ENCODE measurements at places on chromosomes 5 and 9.
A peak's percentile ranks its signal among the peaks of the same experiment; 100 is the strongest.

DNA sequence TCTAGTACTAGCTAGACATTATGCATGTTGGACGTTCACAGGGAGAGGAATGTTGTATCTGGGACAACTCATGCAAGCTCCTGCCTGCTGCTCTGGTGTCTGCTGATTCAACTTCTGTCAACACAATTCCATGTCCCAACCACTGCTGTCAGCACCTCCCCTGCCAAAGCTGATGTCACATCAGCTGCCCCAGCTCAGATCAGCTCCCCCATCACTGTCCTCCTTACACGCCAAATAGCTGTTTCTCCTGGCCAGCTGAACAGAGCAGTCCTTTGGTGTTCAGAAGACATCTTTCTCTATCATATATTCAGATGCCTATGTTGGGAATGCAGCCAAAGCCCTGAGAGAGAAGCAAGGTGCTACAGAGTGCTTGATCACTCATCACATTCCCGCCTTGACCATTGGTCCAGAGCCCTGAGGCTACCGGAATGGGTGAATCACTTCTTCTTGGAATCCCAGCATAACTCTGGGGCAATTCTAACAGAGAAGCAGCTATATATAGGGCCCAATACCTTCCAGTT lies 223.3 kb downstream of the SEC61B start:
- peaks cover 2% of the 10 kb centered on the region for H3K36me3 ChIP-seq
- H3K27ac ChIP-seq = no peak overlapping the region
- no peak overlapping the region for H3K4me3 ChIP-seq
- peaks cover 41% of the 10 kb centered on the region for H3K27me3 ChIP-seq
- H3K4me1 ChIP-seq = no peaks in the 10 kb centered on the region

DNA sequence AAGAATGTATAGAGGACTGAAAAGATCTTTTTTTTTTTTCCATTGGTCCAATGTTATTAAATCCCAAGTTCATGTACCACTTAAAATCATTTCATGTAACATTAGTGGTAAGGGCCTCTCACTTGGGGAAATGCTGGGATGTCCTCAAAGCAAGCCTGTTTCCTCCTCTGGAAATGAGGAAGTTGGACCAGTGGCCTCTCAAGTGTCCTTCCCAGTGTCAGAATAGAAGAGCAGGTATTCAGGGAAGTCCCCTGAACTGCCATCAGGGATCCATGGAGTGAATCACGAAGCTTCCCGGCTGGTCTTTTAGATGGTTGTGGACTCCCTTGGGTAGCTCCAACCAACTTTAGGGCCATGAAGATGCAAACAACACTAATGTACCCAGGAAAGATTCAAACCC lies 55.2 kb upstream of the AFAP1L1 start:
- peaks cover 2% of the 10 kb centered on the region for H3K4me1 ChIP-seq
- H3K36me3 ChIP-seq = no peaks in the 10 kb centered on the region
- no peak overlapping the region for H3K27ac ChIP-seq
- H3K4me3 ChIP-seq = no peak overlapping the region

- peaks cover 4% of the 10 kb centered on the region for H3K27me3 ChIP-seq
- peaks cover 18% of the 10 kb centered on the region for H3K4me1 ChIP-seq
- H3K27ac ChIP-seq = no peak overlapping the region
- DNase-seq = no peak
Measured at GRCh38 chr5:75335486-75335885, 1.5 kb upstream of the HMGCR start.

- peaks cover 7% of the 10 kb centered on the region for H3K4me1 ChIP-seq
- no peaks in the 10 kb centered on the region for H3K36me3 ChIP-seq
- no peaks in the 10 kb centered on the region for H3K27me3 ChIP-seq
- no peak overlapping the region for H3K4me3 ChIP-seq
- no peak overlapping the region for H3K27ac ChIP-seq
Measured at GRCh38 chr5:81239613-81240012, 6.5 kb downstream of the CKMT2 start.

DNA sequence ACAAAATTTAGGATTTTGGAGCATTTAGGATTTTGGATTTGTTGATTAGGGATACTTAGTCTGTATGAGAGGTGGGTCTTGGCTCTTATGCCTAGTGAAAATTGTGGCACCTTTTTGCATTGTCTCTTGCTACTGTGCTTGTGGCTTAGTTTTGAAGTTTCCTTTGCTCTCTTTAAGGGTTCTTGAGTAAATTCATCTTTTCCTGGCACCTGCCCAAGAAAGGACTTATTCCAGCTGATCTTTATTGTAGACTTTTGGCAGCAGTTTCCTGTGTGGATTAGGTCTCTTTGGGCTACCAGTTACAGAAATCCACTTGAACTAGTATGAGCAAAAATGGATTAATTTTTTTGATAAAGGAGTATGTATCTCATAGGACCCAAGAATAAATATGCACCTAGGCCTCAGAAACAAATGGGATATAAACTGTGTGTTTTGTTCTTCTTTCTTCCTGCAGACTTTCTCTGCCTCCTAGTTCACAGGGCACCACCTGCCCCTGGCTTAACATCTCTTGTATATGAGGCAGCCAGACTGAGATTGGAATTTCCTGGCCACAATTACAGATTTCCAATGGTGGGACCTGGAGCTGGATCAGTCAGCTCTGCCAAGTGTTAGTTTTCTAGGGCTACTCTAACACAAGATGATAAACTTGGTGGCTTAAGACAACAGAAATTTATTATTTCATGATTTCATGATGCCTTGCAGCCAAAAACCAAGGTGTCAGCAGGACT lies 44.6 kb downstream of the FOCAD start:
- H3K4me3 ChIP-seq = no peak overlapping the region
- H3K36me3 ChIP-seq = peaks cover 9% of the 10 kb centered on the region
- no peak for DNase-seq
- no peak overlapping the region for H3K27ac ChIP-seq

DNA sequence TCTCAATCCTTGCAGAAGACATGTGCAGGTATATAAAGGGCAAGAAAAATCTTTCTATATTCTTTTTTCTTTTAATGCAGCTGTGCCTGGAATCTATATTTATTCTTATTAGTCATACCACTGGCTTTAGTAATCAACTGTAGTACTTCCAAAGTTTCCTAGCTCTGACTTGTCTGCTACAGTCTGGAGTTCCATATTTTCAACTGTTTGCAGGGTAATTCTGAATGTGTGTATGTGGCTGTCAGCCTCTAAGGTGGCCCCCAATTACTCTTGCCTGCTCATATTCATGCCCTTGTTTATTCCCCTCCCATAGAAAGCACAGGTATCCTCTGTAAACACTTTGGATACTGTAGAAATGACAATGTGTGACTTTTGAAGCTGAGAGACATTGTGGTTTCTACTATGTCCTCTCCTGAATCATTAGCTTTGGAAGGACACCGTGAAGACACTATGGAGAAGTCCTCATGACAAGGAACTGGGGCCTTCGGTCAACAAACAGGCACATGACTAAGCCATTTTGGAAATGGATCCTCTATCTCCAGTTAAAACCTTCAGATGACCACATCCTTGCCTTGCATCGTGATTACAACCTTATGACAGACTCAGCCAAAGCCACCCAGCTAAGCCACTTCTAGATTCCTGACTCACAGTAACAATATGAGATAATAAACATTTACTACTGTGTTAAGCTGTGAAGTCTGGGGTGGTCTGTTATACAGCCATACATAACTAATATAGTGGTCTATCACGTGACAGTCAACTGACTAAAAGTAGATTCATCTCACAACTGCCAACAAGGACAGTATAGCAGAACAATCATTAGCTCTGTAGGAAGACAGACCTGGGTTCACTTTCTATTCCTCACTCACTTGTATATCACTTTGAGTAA lies 49.5 kb upstream of the SUSD1 start:
- H3K36me3 ChIP-seq = peaks cover 15% of the 10 kb centered on the region
- DNase-seq = no peak
- peaks cover 16% of the 10 kb centered on the region for H3K4me1 ChIP-seq
- no peaks in the 10 kb centered on the region for H3K27me3 ChIP-seq
- no peak overlapping the region for H3K4me3 ChIP-seq
- H3K27ac ChIP-seq = no peak overlapping the region

GRCh38 chr5:37615184-37615583 lies 224.7 kb downstream of the GDNF start:
- H3K27ac ChIP-seq = no peak overlapping the region
- peaks cover 18% of the 10 kb centered on the region for H3K36me3 ChIP-seq
- DNase-seq = no peak
- H3K27me3 ChIP-seq = no peaks in the 10 kb centered on the region

DNA sequence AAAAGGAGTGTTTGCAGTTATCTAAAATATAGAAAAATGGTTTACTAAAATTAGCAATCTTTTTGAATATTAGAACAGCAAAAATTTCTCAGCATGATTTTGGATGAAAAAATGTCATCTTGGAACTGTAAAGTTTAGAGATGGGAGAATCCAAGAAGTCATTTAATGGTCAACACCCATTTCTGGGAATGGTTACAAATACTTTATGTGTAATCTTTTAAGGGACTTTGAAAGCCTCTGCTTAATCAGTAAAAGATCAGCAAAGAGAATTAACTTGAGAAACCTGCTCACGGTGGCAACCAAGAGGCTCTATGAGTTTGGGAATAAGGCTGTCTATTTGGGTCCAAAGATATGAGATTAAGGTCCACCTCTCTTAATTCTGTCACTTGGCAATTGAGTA lies 13.0 kb downstream of the C1QTNF3 start:
- no peaks in the 10 kb centered on the region for H3K4me1 ChIP-seq
- H3K4me3 ChIP-seq = no peak overlapping the region
- H3K36me3 ChIP-seq = peaks cover 8% of the 10 kb centered on the region
- DNase-seq = no peak
- no peaks in the 10 kb centered on the region for H3K27me3 ChIP-seq
- H3K27ac ChIP-seq = no peak overlapping the region

DNA sequence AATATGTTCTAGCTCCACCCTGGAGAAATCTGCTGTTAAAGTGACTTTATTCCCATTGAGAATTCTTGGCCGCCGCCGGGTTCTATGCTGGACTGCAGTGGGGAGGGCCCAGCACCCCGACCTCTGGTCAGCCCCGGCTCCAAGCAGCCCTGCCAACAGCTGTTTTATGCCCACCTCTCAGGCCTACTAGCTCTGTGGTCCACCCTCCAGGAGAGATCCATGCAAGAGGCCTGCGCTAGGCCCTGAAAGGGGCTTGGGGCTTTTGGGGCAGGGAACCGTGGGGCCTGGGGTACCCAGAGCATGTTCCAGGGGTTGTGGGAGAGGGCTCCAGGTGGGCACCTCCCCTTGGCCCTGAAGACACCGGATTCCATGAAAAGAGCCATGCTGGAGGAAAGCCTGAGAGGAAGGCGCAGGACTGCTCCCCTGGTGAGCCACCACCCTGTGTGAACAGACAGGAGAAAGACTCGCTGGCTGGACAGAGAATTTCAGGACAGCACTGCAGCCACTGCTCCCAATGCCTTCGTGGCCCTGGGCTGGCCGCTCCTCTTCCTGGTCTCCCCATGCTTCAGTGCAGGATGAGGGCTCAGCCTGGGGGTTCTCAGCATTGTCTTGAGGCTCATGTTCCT lies 44.6 kb upstream of the RUFY1 start:
- no peaks in the 10 kb centered on the region for H3K36me3 ChIP-seq
- no peak overlapping the region for H3K4me3 ChIP-seq
- H3K27me3 ChIP-seq = no peaks in the 10 kb centered on the region
- no peak for DNase-seq
- peaks cover 5% of the 10 kb centered on the region for H3K4me1 ChIP-seq
- H3K27ac ChIP-seq = no peak overlapping the region

GRCh38 chr5:15539951-15540350 lies 40.0 kb downstream of the FBXL7 start:
- H3K36me3 ChIP-seq = no peaks in the 10 kb centered on the region
- no peak overlapping the region for H3K4me3 ChIP-seq
- no peaks in the 10 kb centered on the region for H3K4me1 ChIP-seq
- no peak overlapping the region for H3K27ac ChIP-seq
- H3K27me3 ChIP-seq = no peaks in the 10 kb centered on the region

DNA sequence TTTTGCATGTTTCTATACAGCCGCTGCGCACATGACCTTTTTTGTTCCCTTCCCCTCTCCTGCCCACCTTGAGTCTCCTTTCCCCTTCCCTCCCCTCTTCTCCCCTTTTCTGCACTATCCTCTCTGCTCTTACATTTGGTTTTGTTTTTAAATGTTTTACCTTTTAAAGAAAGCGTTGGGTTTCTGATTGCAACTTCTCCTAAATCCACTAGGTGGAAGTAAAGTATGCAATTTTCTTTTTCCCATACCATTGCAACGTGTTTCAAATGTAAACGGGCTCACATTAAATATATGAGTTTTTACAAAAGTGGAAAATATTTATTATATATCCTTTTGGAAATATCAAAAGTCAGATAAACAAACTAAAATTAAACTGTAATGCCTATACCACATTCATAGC lies 500.9 kb downstream of the DIRAS2 start:
- H3K27ac ChIP-seq = no peak overlapping the region
- peaks cover 2% of the 10 kb centered on the region for H3K36me3 ChIP-seq
- H3K27me3 ChIP-seq = peaks cover 35% of the 10 kb centered on the region
- no peak overlapping the region for H3K4me3 ChIP-seq
- DNase-seq = no peak

DNA sequence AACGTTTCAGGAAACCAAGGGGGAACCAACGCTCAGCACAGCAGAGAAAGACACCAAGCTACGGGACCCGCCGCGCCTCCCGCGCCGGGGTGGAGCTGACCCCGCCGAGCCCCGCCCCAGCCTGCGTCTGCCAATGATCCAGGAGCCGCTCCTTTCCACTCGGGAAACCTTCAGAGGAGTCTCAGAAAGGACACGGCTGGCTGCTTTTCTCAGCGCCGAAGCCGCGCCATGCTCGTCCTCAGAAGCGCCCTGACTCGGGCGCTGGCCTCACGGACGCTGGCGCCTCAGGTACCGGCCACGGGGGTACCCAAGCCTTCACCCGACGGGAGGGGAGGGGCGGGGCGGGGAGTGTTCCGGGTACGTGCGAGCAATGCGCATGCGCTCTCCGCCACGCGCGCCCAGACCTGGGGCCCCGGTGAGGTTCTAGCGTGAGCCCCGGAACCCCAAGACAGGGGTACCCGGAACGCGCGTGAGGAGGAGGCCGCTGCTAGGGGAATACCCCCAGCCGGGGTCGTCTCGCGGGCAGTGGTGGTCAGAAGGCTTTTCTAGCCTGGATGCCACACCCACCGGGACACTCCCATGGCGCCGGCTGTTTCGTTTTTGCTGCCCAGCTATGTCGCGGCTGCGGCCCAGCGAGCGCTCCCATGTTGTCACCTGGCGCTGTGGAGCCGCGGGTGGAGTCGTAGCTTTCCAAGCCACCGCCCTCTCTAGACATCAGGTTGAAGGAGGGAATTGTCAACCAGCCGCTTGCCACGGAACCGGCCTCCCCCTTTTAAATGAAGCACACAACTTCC lies at the start of gene NIPSNAP3A:
Gene NIPSNAP3A, plus strand, starts transcription at position 119 of the 794 bp plus-strand sequence. Its CDS starts 110 bp downstream, at position 229.
- H3K27me3 ChIP-seq = no peaks in the 10 kb centered on the region
- peak within 1 kb of the TSS; percentile 98 for H3K4me3 ChIP-seq
- peak within 1 kb of the TSS; percentile 98 for H3K27ac ChIP-seq
- H3K4me1 ChIP-seq = peaks cover 20% of the 10 kb centered on the region
- DNase-seq = peak; percentile 79

DNA sequence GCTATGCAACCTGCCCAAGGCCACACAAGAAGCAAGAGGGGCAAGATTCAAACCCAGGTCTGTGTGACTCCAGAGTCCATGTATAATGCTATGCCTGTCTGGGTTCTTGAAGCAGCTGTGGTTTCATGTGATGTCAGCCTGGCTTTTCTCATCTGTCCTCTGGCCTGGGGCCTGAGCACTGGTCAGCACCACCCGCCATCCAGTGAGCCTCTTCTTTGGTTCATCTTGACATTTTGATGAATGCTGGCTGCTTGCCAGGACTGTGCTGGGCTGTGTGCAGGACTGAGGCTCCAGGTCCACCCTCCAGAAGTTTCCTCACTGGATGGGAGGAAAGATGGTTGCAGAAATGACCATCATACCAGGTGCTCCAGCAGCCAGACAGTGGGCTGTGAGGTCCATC lies 61.5 kb downstream of the TSTD2 start:
- DNase-seq = no peak
- H3K27ac ChIP-seq = no peak overlapping the region
- H3K4me1 ChIP-seq = peaks cover 9% of the 10 kb centered on the region
- H3K36me3 ChIP-seq = peaks cover 2% of the 10 kb centered on the region
- no peaks in the 10 kb centered on the region for H3K27me3 ChIP-seq

All from T-helper 17 cell (primary cell).